HAP-1 (cell line): ENCODE measurements at places on chromosomes 3 and 15.

GRCh38 chr3:112963683-112964082 lies 11.2 kb downstream of the CD200R1 start:
- no peak for DNase-seq

DNA sequence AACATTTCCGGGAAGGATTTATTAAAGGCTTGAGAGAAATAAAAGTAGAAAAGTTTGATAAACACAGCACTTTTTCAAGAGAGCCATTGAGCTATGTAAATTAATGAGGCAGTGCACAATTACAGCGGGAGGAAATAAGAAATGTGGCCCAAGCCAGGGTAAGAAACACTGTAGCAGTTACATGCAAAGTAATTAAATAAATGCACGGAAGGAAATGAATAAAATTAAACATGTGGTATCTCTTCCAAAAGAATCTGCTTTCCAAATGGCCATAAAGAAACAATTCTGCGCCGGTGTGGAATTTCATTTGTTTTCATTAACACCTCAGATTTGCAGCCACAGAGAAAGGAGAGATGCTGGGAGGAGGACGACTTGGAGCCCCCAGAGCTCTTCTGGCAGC lies 35.3 kb downstream of the ZPLD1 start:
- no peak for DNase-seq

- DNase-seq = no peak
Observed at GRCh38 chr15:79834495-79834894, 62.3 kb downstream of the MTHFS start.

DNA sequence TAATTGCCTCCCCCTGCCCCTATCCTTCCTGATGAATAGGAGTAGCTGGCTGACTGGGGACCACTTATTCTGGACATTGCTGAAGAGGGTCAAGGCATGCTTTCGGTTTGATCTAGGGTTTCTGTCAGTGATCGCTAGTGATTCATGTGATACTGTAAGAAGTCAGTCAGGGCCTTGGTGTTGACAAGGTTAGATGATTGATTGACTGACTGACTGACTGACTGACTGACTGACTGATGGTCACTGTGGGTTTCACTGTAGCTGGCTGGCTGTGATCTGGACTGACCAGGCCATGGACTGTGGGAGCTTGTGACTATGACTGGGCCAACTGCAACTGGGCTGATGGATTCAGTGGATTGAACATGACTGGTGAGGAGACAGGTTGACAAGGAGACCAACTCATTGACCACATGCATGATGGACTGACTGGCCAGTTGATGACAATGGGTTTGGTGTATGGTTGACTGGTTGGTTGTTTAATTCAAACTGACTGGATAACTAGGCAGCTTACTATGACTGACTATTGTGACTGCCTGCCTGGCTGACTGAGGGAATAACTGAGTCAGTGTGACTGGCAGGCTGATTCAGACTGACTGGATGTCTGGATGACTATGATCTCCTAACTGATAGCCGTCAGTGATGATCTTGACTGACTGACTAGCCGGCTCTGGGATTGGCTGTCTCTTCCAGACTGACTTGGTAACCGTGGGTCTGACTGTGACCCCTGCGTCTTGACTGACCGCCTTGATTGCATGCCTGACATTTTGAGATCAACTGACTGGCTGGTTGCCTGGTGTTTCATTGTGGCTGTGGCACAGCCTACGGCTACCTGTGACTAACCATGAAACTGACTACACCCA lies 509.9 kb downstream of the SHQ1 start:
- no peak for DNase-seq

DNA sequence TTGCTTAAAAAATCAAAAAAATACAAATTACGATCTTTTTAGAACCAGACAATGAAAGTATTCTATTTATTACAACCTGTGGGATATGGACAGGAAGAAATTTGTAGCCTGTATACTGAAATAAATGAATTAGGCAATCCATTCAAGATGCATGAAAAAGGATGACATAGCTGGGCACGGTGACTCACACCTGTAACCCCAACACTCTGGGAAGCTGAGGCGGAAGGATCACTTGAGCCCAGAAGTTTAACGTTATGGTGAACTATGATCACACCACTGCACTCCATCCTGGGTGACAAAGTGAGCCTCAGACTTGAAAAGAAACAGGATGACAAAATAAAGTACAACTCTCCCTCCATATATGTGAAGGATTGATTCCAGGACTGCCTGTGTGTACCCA lies 74.1 kb downstream of the MSL2 start:
- no peak for DNase-seq

DNA sequence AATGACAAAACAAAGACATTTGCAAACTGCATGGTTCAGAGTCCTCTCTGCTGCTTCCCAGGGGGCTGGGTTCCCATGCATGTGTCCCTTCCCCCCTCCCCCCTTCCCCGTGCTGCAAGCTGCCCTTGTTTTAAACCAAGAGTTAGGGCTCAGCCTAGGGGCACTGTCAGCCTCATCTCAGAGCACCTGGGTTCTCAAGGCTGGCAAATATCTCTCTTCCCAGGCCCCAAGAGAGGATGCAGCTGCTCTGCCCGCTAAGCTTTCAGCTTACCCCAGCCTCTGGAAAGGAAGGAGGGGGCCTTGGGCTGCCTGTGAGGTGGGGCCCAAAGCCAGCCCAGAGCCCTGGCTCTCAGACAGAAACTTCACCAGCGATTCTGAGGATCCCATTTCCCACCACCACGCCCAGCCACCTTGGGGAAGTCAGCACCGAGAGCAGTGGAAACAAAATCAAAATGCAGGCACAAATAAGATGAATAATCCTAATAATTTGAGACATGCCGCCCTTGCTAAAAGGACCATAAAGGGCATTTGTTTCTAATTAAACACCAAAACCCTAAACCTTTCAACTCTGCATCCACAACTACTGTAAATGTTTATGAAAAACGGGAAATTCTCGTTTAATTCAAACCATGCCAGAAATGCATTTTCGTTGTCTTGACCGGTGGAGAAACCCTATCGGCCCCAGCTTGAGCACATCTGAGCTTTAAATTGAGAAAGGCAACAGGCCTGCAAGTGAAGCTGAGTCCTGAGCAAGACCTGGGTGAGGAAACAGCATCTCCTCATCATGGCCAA lies 67.7 kb upstream of the WNT5A start:
- DNase-seq = no peak

GRCh38 chr3:61077551-61077950 lies 173.7 kb downstream of the FHIT start:
- DNase-seq = no peak

- DNase-seq = no peak
Observed at GRCh38 chr3:111548756-111549155, 6.8 kb downstream of the CD96 start.

DNA sequence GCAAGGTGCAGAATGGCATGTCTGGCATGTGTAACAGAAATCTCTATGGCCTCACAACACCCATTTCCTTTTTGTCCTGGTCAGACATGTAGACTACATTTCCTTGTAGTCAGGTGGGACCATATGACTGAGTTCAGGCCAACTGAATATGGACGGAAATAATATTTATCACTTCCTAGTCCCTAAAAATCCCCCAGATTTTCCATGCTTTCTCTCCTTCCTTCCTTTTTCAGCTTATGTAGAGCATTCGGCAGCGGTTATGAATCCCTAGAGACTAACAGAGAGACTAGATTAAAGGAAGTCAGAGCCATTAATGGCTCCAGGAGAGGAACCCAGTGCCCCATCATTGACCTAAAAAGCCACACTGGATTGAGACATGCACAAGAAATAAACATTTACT lies 35.8 kb downstream of the SLC9A9 start:
- no peak for DNase-seq

- DNase-seq = no peak
Observed at GRCh38 chr15:37103163-37103435, 2.8 kb upstream of the MEIS2 start.

- DNase-seq = peak; percentile 56
Observed at GRCh38 chr3:197828-198491, 1.4 kb downstream of the CHL1 start.

DNA sequence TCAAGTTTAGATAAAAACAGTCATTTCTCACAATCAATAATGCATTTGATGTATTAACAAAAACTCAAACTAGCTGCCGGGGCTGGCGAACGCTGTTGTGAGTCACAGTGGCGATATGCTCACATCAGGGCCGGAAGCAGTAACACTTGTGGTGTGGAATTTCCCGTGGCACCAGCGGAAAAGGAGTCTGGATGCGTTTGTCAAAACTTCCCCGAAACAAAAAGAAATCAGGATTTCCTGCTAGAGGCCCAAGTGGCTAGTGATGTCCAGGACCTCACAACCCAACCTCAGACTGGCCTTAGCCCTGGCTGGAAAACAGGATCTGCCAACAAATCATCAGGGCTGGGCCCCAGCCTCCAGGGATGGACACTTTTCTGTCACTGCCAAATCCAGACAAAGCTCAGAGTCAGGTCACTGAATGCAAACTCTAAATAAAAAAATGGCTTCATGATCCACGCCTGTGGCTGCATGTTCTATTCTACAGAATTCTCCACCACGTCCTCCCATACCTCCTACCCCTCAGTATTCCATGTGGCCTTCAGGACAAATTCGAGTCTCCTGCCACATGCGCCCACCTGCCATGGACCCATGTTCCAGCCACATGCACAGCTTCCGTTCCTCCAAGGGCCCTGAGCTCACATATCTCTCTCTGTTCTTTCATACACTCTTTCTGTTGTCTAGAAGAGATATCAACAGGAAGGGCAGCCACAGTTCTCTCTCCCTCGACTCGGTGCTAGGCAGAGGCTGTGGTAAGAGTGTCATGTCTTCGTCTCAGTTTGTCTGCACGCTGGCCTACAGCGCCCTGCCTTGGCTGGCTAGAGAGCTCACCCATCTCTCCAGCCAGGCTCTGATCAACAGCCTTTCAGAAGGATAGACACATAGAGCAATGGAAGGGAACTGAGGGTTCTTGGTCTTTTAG lies 35.4 kb downstream of the EHD4 start:
- DNase-seq = no peak

DNA sequence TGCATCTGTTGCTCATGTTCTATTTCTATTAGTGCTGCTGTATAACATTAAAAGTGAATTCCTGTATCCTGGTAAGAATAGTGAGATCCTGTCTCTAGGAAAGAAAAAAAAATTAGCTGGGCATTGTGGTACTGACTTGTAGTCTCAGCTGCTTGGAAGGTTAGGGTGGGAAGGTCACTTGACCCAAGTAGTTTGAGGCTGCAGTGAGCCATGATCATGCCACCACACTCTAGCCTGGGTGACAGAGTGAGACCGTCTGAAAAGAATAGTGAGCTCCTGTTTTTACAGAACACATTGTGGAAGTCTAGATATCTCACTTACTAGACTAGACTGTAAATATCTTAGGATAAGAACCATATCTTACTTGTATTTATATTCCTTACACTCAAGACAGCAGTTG lies 4.6 kb downstream of the ATP11B start:
- DNase-seq = no peak

- peak; percentile 43 for DNase-seq
Observed at GRCh38 chr3:178385280-178385952, 150.8 kb upstream of the KCNMB2 start.

DNA sequence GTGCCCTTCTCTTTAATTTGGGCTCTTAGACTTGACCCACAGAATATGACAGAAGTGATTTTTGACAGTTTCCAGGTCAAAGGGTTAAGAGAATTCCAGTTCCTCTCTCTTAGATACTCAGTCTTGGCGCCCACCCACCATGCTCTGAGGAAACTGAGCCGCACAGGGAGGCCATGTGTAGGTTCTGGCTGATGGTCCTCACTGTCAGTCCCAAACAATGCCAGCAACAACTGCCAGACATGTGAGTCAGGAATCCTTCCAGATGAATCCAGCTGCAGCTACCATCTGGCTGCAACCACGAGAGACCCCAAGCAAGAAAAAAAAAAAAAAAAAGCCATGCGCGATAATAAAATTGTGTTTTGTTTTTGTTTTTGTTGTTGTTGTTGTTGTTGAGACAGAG lies 326.6 kb downstream of the MAGI1 start:
- DNase-seq = no peak

DNA sequence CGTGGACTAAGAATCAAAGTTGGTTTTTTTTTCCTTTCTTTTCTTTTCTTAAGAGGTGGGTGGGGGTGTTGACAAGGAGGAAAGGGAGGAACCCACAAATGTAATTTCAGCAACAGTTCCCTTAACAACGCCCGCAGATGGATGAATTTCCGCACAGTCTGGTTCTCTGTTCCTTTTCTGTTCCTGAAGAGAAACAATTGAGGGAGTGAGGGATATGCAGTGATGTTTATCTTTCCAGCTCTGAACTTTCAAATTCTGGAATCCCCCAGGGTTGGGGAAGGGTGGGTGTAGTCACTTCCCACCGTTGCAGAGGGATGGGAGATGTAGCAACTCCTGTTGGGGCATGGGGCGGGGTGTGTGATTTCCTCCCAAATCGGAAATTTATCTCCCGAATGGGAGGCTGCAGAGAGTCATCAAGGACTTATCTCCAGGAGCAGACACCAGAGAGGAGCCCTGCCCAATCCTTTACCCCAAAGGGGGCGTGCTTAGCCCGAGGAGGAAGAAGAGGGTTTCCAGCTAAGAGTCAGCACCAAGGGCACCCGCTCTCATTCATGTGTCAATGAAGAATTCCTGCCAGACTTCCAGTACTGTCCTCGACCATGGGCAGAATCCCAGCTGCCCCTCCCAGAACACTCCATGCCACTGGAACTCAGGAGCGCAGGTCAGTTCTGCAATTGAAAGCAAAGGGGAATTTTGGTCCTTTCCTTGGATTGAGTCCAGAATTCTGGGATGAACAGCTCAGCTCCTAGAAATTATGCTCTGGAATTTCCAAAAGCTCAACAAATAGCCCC lies 35.0 kb upstream of the CFAP161 start:
- DNase-seq = no peak

- no peak for DNase-seq
Observed at GRCh38 chr3:2921903-2922302, 188.3 kb downstream of the IL5RA start.

GRCh38 chr3:160291290-160291908 lies 66.2 kb downstream of the C3orf80 start:
- DNase-seq = no peak

DNA sequence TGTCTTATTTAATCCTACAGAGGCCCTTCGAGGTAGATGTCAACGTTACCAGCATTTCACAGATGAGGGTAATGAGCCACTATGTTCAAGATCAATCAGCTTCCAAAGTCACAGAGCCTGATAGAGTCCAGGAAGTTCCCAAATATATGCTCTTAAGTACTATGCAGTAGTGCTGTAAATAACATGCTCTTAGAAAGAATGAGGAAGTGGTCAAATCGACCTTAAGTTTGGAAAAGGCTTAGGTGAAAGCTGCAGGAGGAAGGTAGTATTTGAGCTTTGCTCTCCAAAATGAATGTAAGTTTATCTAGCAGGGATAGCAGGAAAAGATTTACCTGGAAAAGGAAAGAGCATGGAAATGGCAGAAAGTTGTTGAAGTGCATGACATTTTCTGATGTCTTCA lies 234.0 kb downstream of the RBMS3 start:
- DNase-seq = no peak

DNA sequence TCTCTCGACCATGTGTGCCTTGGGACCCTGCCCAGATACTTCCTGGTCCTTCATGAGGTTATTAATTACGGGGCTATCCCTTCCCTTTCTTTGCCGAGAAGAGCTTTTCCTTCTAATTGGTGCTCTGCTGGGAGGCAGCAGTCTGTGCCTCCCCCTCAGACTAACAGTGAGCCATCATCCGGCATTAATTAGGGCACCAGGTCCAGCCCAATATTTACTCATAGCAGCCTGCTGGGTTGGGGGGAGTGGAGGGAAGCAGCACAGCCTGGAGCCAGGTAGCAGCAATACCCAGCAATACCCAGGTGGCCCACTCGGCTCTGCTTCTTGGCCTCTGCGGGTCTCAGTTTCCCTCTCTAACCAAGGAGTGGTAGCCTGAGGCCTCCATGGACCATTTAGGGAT lies 20.1 kb downstream of the CACNA2D2 start:
- DNase-seq = no peak

GRCh38 chr15:56064152-56064551 lies 70.7 kb upstream of the NEDD4 start:
- no peak for DNase-seq

- DNase-seq = no peak
Observed at GRCh38 chr3:176119826-176120225, 1077.5 kb downstream of the TBL1XR1 start.
